Activated naive CD4-positive, alpha-beta T cell treated with anti-CD3 and anti-CD28 coated beads, Interleukin-2, amount 50 U/mL, for 72 hours (primary cell): ENCODE measurements at places on chromosomes 7 and 10. TPM values are rescaled to one million over a fixed set of nuclear protein-coding genes. Genes with fewer than 3 reads are reported as not detected.

Gene PILRA
- total RNA-seq, result 0.84 TPM

Gene KCP
- total RNA-seq, result 0.16 TPM

Gene CYP3A4
- total RNA-seq, result not detected

Gene ABCC2
- total RNA-seq, result 1.2 TPM

Gene HABP2
- total RNA-seq, result not detected

Gene MAT1A
- not detected for total RNA-seq

Gene SPDYE8
- total RNA-seq, result not detected

Gene MMP21
- not detected for total RNA-seq

Gene OR2A1
- not detected for total RNA-seq

Gene PON3
- not detected for total RNA-seq

Gene AMPH
- not detected for total RNA-seq

Gene PRSS37
- total RNA-seq, result not detected

Gene NAPEPLD
- 7.2 TPM for total RNA-seq

Gene SH2D4B
- 0.14 TPM for total RNA-seq

Gene SERPINE1
- total RNA-seq, result 0.18 TPM

Gene GNGT1
- not detected for total RNA-seq
